ENCODE measurements at places on chromosomes 6 and 20. TPM values are rescaled to one million over a fixed set of nuclear protein-coding genes. Genes with fewer than 3 reads are reported as not detected.

DNA sequence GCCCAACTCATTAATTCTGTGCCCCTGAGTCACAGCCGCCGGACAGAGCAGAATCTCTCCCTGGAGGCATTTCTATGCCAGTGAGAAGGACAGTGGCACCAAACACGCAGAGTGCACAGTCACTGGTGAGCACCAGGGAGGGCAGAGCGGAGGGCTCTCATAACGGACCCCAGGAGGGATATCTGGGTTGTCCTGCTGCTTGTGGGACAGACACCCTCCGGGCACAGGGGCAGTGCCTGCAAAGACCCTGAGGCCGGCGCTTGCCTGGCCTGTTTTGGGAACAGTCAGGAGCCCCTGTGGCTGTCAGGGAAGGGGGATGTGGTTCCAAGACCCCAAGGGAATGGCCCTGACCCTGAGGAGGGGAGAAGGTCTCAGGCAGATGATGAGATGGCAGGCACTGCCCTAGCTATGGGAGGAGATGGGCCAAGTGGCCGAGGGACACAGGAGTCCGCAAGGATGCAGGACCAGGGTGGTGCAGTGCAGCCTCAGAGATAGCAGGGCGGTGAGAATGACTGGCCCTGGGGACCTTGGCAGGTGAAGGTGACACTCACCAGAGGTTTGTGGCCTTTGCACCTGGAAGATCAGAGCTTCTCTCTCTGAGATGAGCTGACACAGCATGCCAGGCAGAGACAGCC, 270.8 kb downstream of the SMOC2 start:
- no peak for DNase-seq

GRCh38 chr20:31593221-31594001, 11.7 kb upstream of the ID1 start:
- no peak for DNase-seq

- DNase-seq, result no peak
Measured at GRCh38 chr20:36572701-36573102, 695 bp upstream of the TGIF2 start.

DNA sequence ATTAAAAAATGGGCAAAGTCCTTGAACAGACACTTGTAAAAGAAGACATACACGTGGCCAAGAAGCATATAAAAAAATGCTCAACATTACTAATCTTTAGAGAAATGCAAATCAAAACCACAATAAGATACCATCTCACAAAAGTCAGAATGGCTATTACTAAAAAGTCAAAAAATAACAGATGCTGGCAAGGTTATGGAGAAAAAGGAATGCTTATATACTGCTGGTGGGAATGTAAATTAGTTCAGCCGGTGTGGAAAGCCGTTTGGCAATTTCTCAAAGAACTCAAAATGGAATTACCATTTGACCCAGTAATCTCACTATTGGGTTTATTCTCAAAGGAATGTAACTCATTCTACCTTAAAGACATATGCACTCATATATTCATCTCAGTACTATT, 166.6 kb downstream of the KHDC1L start:
- no peak for DNase-seq

DNA sequence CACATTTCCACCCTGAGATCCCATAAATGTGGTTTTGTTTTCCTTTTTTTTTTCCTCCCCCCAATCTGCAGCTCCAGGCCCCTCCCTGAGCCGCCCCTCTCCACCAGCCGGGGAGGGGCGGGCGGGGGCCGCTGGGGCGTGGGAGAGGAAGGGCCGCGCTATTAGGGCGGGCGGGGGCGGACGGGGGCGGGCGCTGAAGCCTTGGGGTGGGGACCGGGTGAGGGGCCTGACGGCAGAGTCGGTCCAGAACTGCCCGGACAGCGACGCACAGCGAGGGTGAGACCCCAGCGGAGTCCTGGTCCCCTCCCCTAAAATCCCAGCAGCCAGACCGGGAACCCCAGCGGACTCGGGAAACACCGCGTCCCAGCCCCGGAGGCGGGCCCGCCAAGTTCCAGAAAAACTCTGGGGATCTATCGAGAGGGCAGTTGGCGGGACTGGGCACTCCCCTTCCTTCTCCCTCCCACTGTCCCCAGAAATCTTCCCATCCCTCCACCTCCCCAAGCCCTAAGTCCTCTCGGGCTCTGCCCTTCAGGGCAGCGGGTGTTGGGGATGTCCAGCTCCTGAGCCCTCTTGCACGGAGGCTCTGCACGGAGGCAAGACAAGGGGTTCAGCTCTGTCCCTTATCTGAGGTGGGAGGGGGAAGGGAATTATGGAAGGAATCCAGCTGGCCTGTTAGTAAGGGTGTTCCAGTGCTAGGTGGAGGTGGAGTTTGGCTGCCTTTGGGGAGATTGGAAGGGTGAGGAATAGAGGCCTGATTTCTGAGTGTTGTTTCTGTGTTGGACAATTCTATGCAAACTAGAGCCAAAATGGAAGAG, at the start of gene PRICKLE4:
TSS of gene PRICKLE4 (plus strand) at position 232 of the 815 bp plus-strand sequence. CDS start 2,692 bp downstream, outside the sequence.
- no peak for DNase-seq

Gene ADISSP
- 33.7 TPM for total RNA-seq

Gene KPNA5
- 12.2 TPM for total RNA-seq

- DNase-seq, result peak; percentile 74
Measured at GRCh38 chr6:136643850-136644596, 93.8 kb upstream of the MAP7 start.

DNA sequence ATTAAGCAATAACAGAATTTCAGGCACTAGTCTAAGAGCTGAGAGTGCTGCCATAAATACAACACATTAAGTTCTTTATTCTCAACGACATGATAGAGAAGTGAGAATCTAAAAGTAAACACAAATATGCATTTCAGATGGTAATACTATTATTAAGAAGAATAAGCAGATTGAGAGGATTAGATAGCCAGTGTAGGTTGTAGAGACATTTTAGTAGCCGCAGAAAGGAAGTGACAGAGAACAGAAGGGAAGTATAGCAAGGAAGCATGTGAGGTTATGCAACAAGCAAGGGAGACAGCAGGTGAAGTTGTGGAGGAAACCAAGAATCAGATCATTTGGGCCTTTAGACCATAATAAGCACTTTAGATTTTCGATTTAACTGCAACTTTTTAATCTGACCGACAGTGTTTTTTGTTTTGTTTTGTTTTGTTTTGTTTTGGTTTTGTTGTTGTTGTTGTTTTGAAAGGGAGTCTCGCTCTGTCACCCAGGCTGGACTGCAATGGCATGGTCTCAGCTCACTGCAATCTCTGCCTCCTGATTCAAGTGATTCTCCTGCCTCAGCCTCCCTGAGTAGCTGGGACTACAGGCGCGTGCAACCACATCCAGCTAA, 737.0 kb upstream of the ADGRB3 start:
- no peak for DNase-seq

Gene BTNL2
- total RNA-seq, result not detected

Gene GSTA4
- 22.1 TPM for total RNA-seq

Gene HLA-DOA
- total RNA-seq, result not detected

GRCh38 chr6:106411056-106411455, 50.5 kb downstream of the CRYBG1 start:
- DNase-seq, result no peak

- no peak for DNase-seq
Measured at GRCh38 chr6:105726902-105727655, 324.2 kb upstream of the PREP start.

Gene ZSCAN23
- 0.07 TPM for total RNA-seq

Gene CDH22
- not detected for total RNA-seq

Gene ORC3
- total RNA-seq, result 19.8 TPM

Gene EDN3
- total RNA-seq, result not detected

GRCh38 chr6:170098428-170099170, 192.3 kb downstream of the DLL1 start:
- no peak for DNase-seq

All from pulmonary artery endothelial cell (primary cell).